ENCODE measurements at places on chromosomes 13 and 19.
A peak's percentile ranks its signal among the peaks of the same experiment; 100 is the strongest.

- DNase-seq: no peak
These were observed 109.5 kb upstream of the MIR17HG start for GRCh38 chr13:91238036-91238435.

DNA sequence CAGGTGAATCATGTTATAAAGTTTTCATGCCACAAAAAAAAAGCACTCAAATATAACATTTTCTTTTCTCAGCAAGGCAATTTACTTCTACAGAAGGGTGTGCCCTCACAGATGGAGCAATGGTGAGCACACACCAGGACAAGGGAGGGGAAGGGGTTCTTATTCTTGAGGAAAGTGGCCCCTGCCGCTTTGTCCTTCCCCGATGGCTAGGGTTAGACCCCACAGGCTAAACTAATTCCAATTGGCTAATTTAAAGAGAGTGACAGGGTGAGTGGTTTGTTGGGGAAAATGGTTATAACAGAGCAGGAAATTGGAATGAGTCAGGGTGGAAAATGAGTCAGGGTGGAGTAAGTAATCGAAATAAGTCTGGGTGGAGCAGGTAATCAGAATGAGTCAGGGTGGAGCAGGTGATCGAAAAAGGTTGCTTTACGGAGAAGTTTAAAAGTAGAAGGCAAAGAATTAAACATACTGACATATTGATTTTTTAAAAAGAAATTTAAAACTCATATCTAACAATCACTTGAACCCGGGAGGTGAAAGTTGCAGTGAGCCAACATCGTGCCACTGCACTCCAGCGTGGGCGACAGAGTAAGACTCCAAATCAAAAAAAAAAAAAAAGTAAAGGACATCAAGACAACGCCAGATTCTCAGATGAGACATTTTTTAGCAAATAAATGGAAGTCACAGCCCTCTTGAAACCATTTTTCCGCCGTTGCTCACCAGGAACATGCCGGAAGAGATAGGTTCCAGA, 813 bp downstream of the ZNF562 start:
- DNase-seq: no peak

GRCh38 chr19:883661-884211, 9.3 kb downstream of the MED16 start:
- DNase-seq: peak; percentile 88

DNA sequence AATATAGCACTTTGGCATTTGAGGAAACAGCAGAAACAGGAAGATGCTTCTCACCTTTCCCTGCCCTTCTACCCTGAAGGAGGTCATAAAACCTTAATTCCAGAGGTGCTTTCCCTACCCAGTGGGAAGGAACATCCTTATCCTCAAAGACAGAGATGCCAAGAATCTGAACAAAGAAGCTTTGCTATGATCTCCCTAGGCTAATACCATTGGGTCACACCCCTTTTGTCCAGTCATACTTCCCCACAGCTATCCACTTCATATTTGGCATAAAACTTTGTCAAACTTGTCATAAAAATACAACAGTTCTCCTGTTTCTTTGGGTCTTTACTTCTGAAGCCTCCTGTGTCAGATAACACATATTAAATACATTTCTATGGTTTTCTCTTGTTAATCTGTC, 21.7 kb upstream of the RXFP2 start:
- DNase-seq: no peak

DNA sequence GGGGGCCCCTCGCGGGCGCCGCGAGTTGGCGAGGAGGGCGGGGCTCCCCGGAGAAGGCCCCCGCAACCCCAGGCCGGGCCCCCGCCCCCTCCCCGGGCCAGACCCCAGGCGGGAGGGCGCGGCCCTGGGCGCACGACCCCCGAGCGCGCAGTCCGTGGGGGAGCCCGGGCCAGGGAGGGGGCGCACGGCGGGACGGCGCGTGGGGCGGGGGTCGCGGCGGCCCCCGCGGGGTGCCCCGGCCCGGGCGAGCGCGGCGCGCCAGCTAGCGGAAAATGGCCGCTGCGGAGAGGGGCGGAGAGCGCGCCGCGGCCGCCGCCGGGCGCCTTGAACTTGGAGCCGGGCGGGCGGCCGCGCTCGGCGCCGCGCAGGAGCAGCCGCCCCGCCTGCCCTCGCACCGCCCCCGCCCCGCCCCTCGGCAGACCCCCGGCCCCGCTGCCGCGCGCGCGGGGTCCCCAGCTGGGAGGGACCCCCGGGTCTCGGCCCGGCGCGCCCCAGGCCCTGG, 6.4 kb upstream of the NFIC start:
- no peak for DNase-seq

- DNase-seq: peak; percentile 30
These were observed 38.4 kb downstream of the DEDD2 start for GRCh38 chr19:42178791-42179674.

GRCh38 chr13:24503379-24503696, 9.2 kb downstream of the PARP4 start:
- DNase-seq: no peak

DNA sequence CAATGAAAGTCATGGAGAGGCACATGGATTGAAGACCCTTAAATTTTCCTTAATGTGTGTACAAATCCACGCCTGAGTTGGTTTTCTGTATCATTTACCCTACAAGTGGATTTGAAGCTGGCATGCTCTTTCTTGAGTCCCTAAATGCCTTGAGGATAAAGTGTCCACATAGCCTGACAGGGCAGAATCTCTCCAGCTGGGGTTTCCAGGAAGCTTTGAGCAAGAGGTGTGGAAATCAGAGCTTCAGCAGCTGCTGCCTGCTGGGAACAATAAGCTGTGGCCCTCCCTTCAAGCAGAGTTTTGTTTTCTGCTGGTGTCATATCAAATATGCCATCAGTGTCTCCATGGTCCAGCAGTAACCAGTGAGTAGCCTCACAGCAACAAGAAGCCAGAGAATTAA, 120.3 kb upstream of the SERTM1 start:
- no peak for DNase-seq

GRCh38 chr13:75395066-75395465, 86.9 kb downstream of the TBC1D4 start:
- DNase-seq: no peak

- DNase-seq: no peak
These were observed 324.6 kb downstream of the KLF12 start for GRCh38 chr13:73809561-73809960.

DNA sequence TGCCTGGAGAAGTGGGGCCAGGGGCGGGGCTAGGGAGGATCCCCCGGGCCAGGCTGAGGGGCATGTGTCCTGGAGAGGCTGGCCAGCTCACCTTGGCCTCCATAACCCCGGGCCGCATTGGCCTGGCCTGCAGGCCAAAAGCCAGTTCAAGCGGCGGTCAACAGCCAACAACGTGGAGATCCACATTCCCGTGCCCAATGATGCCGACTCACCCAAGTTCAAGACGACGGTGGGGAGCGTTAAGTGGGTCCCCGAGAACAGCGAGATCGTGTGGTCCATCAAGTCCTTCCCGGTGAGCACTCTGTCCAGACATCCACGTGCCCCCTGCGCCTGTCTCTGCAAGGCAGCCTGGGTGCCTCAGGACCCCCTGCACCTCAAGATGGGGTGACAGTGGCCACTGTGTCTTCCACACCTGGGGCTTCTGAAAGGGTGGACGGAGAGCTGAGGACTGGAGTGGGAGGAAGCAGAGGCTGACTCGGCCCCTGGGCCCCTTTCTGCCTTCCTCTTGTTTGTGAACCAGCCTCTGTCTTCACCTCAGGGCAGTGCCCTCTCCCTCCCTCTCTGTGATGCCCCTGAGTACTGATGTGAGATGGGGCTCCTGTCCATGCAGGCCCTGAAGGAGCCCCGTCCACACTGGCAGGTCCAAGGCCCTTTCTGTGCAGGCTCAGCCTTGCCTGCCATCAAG, 31.1 kb downstream of the AP1M1 start:
- no peak for DNase-seq

DNA sequence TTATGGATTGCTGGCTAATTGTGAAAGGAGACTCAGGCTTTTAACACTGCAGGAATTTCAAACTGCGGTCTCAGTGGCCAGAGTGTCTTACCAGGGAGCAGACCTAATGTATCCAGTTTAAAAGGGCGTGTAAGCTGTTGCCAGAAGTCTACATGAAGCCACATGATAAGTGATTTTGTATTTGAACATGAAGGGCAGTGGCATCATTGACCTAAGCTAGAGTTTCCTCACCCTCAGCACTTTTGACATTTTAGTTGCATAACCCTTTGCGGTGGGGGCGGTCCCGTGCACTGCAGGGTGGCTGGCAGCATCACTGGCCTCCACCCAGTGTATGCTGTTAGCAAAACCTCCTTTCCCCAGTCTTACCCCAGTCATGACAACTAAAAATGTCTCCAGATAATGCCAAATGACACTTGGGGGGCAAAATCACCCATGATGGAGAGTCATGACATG, 23.7 kb upstream of the GPR18 start:
- DNase-seq: no peak

DNA sequence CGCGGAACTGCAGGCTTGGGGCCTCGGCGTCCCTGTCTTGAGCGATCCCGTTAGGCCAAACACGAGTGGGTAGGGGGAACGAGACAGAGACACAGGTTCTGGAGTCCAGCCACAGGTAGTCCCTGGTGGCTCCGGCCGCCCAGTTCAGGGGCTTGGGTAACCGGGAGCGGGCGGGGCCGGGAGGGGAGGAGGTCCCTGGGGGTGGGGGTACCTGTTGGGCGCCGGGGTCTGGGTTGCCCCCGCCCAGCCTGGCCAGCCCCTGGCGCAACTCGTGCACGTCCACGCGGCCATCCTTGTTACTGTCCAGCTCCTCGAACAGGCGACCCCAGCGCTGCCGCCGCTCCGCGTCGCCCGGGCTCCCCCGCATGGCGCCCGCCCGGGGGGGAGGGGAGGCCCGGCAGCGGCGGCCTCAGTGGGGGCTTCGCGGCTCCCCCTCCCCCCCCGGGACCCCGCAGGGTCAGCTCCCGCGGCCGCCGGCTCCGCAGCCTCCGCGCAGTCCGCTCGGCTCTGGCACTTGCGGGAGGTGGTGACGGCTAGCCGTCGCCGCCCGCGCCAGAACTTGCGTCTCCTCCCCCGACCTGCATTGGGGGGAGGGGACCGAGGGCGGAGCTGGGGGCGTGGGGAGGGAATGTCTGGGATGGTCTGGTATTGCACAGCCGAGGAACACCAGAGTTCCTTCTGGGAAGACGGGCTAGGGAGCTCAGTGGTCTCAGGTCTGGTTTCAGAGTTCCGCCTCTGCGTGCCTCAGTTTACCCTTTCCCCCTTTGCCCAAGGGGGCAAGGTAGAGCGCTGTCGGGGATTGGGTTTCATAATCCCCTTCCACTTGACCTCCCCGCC, at the start of gene SLC25A23:
SLC25A23 (minus strand) TSS at position 531 of the 837 bp plus-strand sequence; CDS start at position 367, 164 bp downstream.
- DNase-seq: peak; percentile 77

GRCh38 chr13:89554801-89555200, 1792.7 kb upstream of the MIR17HG start:
- no peak for DNase-seq

- DNase-seq: no peak
These were observed 225.2 kb upstream of the TSHZ3 start for GRCh38 chr19:31574251-31574973.

DNA sequence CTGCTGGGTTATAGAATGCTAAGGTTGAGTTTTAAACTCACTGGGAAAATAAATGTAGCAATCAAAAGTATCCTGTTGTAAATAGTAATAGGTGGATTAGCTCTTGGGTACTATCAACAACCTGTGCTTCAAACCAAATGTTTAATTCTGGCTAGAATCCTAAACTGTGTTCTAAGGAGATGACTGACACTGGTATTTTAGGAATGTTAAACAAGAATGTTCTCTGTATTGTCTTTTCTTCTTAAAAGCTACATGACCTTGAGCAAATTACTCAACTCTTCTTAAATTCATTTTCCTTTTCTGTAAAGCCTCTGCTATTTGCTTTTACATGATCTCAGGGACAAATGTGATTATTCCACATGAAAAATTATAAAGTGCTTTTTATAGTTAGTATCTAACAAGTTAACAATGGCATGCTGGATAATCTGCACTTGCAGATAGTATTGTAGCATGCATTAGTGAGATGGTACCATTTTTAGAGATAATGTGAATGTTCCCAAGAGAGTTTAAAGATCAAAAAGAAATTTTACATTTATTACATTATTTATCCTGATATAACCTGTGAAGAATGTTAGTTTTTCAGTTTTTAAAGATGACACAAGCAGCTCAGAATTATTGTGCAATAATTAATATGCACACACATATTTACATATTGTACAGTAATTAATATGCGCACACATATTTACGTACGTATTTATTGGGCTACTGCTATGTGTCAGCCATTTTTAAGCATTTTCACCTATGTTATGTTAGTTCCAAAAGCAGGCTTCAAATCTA, 13.6 kb upstream of the EPSTI1 start:
- DNase-seq: no peak

DNA sequence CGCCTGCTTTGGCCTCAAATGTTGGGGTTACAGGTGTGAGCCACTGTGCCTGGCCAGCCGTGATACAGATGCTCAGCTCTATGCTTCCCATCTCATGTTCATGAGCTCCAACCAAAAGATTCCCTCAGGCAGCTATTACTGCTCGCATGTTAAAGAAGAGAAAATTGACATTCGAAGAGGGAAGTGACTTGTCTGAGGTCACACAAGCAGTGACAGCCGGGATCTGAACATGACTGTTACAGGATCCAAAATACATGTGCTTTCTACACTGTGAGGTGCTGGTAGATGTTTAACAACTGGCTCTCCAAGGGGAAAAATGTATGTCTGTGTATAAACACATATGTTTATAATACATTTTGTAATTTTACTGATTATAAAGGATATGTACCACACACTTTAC, 11.3 kb downstream of the FPR1 start:
- no peak for DNase-seq

- DNase-seq: peak; percentile 34
These were observed 20.2 kb upstream of the PNMA8B start for GRCh38 chr19:46515879-46516350.

DNA sequence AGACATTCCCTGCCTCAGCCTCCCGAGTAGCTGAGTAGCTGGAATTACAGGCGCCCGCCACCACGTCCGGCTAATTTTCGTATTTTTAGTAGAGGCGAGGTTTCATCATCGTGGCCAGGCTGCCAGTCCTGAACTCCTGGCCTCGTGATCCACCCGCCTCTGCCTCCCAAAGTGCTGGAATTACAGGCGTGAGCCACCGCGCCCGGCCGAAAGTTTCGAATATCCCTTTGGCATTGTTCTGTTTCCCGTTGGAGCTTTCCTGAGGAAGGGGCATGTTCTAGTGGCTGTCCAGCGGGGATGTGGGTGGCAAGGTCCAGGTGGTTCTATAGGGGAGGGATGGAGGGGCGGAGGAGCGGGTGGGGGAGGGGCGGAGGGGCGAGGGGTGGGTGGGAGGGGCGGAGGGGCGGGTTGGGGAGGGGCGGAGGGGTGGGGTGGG, 2.1 kb upstream of the BSG start:
- no peak for DNase-seq

DNA sequence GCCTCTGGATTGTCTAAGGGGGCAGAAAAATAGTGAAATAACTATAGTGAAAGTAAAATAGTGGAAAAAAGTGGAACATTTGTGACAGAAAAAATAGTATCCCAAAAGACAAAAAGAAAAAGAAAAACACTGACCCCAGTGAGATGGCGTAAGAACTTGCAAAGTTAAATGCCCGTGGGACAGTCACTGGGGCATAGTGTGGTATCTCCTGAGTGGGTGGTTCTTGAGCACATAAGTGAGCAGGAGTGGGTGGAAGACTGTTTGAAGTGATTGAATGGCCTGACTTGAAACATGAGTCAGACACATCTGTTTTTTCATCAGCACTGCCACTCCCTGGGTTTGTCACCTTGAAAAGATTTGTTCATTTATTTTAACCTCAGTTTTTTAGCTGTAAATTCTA, 2.5 kb downstream of the ZNF430 start:
- no peak for DNase-seq

- DNase-seq: no peak
These were observed 50.0 kb upstream of the RGCC start for GRCh38 chr13:41407380-41407779.

Data from Calu3 (cell line).